ENCODE measurements at places on chromosomes 4 and X. TPM values are rescaled to one million over a fixed set of nuclear protein-coding genes. Genes with fewer than 3 reads are reported as not detected.

Gene NOCT
- 7.8 TPM for total RNA-seq

Gene SYTL4
- 3.9 TPM for total RNA-seq

Gene MAGEC1
- total RNA-seq: not detected

Gene BTC
- total RNA-seq: 1.3 TPM

Gene FGF13
- total RNA-seq: not detected

Gene ARHGAP6
- 0.05 TPM for total RNA-seq

Gene ZNF711
- 0.84 TPM for total RNA-seq

Gene MXRA5
- not detected for total RNA-seq

Gene ADH7
- not detected for total RNA-seq

Gene KLF8
- total RNA-seq: not detected

Gene FAM53A
- 0.68 TPM for total RNA-seq

Gene MMRN1
- not detected for total RNA-seq

Gene TMEM35A
- total RNA-seq: not detected

Gene PUDP
- 23.0 TPM for total RNA-seq

Gene USP11
- total RNA-seq: 53.2 TPM

Measured in A549 treated with Mapracorat at 1 μM for 4 hours (cell line).